ENCODE measurements at places on chromosomes 16 and 17.
A peak's percentile ranks its signal among the peaks of the same experiment; 100 is the strongest.

DNA sequence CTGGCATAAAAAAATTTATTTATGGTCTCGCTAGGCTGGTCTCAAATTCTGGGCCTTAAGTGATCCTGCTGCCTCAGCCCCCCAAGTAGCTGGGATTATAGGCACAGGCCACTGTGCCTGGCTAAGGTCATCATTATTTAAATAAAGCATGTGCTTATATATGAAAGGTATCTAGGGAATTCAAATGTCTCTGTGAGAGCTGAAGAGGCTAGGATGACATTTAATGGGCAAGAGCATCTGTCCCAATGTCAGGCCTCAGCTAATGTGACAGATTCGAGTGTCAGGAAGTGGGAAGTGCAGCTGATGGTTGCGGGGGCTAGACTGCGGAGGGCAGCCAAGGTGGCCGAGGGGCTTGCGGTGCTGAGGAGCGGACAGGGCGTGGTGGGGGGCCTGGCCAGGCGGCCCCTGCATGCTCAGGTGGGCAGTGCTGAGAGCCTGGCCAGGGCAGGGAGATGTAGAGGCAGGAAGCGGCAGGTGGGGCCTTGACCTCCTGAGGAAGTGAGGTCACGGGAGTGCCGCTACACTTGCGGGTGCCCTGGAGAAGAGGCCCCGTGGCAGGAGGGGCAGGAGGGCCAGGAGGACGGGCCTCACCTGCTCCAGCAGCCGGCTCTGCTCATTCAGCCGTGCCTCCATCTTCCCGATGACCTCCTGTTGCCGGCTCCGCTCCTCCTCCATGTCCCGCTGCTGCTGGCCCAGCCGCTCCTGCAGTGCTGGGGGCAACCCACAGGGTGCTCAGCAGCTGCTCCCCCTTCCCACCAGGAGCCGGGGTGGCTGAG, 12.6 kb upstream of the MRPL38 start:
- no peak for DNase-seq

DNA sequence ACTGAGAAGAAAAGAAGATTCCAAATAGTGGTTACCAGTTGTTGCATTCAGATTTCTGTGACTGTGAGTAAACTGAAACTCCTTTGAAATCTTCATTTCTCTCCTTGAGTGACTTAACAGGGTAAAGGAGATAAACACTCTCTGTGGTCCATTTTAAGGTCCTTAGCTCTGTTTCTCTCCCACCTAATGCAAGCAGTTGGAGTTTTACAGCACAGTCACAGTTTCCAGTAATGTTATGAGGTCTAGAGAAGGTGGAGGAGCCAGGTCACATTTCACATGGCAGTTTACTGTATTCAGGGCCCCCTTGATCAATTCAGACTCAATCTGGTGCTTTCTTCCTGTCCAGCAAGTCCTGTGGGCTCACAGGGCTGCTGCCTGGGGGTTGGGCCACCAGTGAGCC, 32.2 kb upstream of the SLC12A3 start:
- no peak for DNase-seq

DNA sequence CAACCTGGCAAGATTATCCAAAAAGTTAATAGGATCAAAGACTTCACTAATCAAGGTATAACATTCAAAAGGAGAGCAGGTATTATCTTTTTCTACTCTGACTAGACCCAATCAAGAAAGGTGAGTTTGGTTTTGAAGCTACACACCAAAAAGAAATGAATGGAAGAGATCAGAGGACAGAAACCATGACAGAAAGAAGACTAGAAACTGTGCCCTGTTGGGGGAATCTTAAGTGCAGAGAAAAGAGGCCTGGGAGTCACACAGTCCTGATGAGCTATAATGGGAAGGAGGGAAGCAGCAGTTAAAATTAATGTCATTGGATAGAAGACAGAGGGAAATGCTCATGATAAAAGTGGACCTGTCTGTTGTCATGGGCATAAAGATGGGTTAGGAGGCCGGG, 17.3 kb downstream of the ZZEF1 start:
- no peak for DNase-seq

GRCh38 chr17:4365103-4365627, 1.3 kb downstream of the UBE2G1 start:
- DNase-seq: peak; percentile 80

DNA sequence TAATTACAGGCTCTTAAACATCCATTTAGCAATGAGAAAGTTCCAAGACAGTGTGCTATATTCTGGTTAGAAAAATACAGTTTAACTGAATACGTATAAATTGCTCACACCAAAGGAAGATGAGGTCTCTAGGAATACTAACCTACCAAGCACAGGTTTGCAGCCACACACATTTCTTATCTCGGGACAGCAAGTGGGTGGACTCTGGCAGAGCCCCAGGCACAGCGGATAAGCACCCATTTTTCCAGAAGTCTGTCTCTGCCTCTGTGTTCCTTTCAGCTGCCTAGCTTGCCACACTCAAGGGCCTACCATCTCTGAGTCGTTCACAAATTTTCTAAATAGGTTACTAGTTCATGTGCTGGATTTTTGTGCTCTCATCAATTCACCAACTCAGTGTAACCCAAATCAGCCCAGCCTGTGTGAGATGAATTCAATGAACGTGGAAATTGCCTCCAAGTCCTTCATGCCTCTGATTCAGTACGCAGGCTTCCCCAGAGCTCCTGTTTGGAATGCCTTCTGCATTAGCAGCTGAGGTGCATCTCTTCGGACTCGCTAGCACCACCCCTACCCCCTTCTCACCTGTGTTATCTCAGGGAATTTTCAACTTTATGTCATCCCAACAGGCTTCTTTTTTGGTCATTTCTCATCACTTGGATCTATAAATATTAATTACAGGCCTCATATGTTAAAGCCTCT, 581.0 kb upstream of the CDH11 start:
- no peak for DNase-seq

DNA sequence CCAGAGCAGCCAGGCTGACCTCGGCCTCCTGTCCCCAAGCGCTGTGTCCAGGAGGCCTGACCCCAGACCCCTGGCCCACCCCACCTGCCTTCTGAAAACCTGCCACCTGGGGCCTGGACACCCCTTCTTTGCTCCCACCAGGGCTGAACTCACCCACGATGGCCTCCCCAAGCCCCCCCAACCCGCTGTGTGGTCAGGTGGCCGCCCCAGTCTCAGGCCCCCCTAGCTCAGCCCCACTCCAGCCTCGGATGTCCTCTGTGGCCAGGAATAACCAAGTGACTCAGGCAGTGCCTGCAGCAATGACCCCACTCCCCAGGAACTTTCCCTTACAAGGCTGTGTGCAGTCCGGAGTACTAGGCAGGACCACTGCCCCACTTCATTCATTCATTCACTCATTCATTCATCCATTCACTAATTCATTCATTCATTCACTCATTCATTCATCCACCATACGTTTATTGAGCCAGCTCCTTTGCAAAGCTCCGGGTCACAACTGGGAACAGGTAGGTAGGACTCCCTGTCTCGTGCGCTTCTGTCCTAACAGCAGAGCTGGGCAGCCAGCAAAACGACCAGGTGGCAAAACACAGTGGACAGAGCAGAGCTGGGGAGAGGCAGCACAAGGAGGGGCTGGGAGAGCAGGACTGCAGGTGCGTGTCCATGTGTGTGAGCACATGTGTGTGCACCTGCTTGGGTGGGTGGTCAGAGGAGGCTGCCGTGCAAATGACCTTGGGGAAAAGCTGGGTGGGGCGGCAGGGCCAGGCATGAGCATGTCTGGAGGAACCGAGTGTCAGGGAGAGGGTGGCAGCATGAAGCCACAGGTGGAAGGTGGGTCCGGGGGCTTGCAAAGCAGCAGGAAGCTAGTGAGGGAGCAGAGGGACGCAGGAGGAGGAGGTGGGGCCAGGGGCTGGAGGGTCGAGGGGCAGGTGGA, 75.8 kb upstream of the CBX4 start:
- no peak for DNase-seq

- DNase-seq: peak; percentile 25
Observed at GRCh38 chr16:24980077-24980793, 34.9 kb downstream of the ARHGAP17 start.

GRCh38 chr16:46828292-46828691, 2.7 kb downstream of the C16orf87 start:
- no peak for DNase-seq

DNA sequence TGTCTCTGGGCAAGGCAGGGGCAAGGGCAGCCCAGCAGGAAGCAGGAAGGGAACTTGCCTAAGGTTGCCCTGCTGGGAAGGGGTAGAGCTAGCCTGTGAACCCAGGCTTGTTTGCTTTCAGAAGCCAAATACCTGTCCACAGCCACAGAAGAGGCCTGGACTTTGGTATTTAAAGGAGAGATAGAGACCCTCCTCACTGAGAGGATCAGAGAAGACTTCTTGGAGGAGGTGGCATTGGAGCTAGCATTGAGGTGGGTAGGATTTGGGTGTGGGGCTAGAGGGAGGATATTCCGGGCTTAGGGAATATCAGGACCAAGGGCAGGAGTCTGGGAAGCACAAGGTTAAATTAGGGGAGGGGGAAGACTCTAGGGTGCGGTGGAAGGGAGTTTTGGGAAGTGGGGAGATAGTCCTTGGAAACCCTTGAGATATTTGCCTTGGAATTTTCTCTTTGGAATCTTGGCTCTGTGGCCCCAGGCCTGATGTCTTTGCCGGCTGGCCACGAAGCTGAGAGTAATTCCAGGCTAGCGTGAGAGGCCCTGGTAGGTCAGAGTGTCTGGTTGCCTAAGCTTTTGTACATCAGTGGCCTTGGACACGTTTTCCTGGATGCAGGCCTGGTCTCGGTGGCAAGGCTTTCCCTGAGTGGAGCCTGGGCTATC, 13.1 kb upstream of the ETV4 start:
- no peak for DNase-seq

DNA sequence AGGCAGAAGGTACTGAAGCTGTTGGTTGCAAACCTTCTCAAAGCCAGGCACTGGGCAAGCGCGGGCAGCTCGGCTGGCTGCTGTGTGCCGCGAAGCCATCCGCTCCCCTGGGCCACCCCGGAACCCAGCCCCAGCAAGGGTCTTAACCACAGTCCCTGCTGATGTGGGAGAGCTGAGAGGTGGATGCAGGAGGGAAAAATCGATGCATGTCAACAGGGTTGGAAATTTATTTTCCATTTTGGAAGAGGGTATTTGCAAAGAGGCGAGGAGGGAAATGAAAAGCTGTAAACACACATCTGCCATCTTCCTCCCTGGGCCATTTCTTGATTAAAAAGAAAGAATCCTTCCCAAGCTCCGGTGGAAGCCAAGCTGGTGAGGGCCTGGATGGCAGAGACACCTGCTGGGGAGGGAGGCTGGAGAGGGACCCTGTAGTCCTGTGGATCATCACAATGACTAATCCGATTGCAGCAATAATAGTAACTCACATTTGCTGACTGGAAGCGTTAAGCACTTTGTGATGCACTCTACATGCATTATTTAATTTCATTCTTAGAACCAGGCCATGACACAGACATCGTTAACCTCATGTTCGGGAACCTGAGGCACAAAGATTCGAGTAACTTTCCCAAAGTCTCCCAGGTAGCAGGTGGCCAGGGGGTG, 13.9 kb upstream of the TBX2 start:
- no peak for DNase-seq

- DNase-seq: no peak
Observed at GRCh38 chr16:1335996-1336395, 2.6 kb downstream of the BAIAP3 start.

DNA sequence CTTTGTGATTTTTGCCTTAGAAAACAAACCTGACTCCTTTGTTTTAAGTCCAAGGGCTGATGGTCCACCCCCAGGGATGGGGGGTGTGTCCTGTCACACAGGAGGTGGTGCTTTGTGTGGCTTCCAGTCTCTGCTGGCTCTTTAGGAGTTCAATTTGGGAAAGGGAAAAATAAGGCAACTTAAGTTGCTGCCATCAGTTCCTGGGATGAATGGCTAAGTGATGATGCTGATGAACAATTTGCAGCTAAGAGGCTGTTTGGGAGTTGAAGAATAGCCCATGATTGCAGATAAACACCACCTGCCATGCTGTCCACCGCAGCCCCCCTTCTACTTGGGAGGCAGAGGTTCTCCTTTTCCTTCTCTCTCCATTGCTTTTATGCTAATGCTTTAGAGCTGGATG, 40.2 kb downstream of the ARL4D start:
- DNase-seq: peak; percentile 77

DNA sequence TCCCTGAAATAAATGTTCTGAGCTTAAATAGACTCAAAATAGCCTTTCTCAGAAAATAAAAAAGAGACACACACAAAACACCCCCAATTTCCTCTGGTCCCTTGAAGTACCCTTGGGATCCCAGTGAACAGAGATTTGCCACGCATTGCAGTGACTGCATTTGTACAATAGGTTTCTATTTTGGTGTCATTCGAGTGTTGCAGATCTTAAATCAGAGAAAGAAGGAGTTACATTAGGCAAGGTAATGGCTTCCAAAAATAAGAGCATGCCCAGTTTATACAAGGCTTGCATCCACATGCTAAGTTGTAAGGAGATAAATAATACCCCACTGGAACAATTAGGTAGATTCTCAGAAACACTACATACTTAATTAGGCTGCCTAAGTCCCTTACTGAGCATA, 2.2 kb downstream of the TOX3 start:
- no peak for DNase-seq

DNA sequence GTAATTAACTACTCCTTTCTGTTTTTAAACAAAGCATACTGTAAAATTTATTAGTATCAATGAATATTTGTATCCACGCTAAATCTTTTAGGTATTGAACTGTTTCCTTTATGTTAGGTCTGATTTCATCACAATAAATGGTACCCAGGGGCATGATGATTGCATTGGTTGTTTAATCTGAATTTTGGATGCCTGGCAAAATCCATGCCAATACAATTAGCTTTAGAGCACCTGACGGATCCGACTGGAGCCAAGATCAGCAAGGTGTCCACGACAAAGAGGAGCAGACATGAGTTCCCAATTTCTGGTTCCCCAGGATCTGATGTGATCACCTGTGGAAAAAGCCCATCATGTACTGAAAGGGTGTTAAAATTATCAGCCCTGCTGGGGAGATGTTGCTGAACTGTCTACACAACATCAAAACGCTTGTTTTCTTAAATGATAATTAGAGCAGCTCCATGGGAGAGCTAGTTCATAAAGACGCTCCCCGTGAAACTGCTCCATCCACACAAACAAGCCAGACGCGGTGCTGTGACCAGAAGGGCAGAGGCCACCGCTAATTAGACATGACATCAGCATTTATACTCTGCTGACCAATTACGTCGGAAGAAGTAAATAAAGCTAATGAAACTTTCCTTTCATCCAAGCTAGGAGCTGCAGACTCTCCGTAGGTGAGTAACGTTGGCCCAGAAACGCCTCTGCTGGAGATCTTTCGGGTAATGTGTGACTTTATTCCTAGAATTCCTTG, 151.7 kb downstream of the CPPED1 start:
- no peak for DNase-seq

GRCh38 chr17:79023886-79024771, at the start of gene C1QTNF1:
C1QTNF1 (plus strand) TSS chr17:79024169; CDS start chr17:79043969, 19,800 bp downstream.
- DNase-seq: no peak

- no peak for DNase-seq
Observed at GRCh38 chr17:58402047-58402446, 15.3 kb downstream of the RNF43 start.
